ENCODE measurements at places on chromosomes 7 and 10.

- DNase-seq = no peak
Measured at GRCh38 chr7:107838816-107839565, 36.0 kb upstream of the SLC26A3 start.

GRCh38 chr7:33788531-33788930 is 116.8 kb upstream of the BMPER start:
- no peak for DNase-seq

DNA sequence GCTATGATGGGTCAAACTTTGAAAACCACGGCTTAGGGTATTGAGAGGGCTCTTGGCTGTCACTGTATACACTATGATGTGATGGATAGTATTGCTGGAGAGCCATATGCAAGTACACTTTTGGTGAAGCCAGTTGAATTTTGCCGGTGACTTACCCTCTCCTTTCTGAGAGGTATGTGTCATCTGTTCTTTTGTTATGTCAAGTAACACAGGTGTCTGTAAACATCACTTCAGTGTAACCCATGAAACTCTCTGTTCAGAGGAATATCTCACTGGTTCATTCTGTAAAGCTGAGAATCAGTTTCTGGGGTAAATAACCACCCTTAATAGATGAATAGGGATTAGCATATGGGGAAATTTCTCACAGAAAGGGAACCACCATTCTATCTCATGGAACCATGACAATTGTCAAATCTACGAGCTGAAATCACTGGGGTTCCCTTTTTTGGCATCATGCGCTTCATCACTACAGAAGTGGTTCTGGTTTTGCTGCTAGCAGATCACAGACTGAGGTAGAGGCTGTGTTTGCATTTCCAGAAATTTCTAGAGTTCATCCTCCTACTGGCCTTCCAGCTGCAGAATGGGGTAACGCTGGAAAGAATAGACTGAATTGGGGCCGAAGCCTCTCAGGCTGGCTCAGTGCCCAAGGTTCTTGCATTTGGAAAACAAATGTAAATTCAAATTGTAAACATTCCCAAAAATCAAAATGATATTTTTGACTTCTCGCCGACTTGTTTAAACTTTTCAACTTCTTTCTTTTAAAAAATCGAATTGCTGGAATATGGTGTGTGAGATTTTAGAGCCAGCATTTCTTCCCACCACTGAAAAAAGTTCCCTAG is 83.3 kb upstream of the CREB5 start:
- DNase-seq = peak; percentile 75

DNA sequence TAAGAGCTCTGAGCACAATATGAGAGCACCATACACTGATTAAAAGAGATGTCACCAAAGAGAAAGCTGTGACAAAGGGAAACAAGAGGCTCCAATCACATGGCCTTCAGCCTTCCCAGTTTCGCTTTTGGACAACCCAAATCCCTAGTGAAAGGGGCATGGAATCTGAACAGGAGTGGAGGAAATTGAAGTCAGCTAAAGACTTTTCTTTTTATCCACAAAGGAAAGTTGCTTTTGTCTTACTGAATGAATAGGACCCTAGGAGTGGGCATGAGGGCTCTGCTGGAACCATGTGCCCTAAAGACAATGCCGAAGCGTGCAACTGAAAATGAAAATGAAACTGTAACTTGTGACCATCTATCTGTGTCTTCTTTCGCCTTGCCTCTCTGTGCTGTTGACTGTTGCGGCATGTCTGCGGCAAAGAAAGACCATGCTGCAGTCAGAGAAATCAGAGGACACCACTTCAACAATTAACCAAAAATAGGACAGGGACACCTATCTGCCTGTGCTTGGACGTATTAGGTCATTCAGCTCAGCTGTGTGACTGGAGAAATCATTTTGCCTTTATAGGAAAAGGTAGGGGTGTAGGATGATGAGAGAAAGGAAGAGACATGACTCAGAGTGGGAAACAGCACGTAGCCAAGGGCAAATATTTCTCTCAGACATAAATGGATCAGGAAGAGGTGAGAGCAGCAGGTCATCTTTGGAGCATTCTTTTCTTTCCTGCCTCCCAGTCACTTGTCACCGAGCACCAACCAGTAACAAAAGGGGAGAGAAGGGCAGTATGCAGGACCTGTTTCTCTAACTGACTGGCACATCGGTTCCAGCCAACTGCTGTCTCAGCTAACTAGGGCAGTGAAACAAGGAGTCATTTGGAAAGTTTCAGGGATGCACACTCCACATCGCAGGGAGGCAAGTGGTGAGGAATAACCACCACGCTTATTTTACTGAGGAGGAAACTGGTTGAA is 12.3 kb downstream of the CAV2 start:
- DNase-seq = peak; percentile 52

- DNase-seq = peak; percentile 96
Measured at GRCh38 chr7:1368682-1369571, 90.3 kb downstream of the MICALL2 start.

- DNase-seq = no peak
Measured at GRCh38 chr10:113908236-113908635, 53.8 kb downstream of the NHLRC2 start.

DNA sequence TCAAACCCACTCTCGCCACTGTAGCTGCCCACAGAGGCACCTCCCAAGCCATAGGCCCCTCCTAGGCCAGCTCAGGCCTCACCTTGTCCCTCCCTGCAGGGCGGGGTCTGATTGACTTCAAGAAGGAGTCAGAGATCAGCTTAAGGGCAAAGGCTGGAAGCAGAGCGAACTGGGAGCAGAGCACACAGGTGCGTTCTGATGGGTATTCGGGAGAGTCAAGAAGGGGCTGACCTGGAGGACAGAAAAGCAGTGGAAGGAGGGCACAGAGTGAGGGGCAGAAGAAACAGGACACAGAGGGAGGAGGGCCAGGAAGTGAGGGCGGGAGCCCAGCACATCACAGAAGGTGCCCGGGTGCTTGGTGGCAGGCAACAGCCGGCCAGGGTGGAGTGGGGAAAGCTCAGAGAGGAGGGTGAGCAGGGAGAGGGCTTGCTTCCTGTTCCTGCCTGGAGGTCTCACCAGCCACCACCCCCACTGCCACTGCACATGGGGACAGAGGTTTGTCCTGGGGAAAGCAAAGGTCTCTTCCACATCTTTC is at the start of gene AOC1:
AOC1 (plus strand) TSS at position 147 of the 535 bp plus-strand sequence. CDS start 3,954 bp downstream, outside the sequence.
- DNase-seq = peak; percentile 54

DNA sequence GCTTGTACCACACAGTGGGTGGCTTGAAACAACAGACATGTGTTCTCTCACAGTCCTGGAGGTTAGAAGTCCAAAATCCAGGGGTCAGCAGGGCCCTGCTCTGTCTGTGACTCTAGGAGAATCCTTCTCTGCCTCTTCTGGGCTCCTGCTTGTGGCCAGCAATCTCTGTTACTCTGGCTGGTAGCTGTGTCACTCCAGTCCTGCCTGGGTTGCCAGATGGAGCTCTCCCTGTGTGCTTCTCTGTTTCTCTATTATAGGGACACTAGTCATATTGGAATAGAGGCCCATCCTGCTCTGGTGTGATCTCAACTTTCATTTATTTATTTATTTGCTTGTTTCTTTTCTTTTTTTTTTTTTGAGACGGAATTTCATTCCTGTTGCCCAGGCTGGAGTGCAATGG is 276.6 kb upstream of the GALNT17 start:
- DNase-seq = no peak

DNA sequence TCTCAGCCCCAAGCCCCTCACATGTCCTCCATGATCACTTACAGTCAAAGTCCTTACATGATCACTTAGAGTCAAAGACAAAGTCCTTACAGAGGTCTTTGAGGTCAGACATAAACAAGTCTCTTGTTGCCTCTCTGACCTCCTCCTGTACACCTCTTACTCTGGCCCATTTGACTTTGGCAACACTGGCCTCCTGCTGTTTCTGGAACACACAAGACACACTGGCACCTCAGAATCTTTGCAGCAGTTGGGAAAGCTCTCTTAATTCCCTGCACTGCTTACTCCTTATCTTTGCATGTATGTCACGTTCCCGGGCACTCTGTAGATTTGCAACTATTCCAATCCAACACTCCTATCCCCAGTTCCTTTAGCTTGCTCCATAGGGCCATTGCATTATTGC is 102.3 kb downstream of the NSUN6 start:
- no peak for DNase-seq

DNA sequence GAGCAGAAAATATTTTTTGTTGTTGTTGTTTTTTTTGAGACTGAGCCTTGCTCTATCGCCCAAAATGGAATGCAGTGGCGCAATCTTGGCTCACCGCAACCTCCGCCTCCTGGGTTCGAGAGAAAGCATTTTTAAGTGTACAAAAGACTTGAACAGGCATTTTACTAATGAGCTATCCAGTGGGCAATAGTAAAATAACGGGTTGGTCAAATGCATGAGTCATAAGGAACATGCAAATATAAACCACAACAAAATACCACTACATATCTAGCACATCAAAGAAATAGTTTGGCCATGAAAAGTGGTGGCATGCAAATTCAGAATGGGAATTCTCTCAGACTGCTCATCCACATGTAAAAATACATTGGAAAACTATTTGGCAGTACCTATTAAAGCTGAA is 71.7 kb upstream of the TMEM106B start:
- DNase-seq = no peak

GRCh38 chr10:124672181-124672638 is 72.0 kb downstream of the FAM53B start:
- DNase-seq = no peak

DNA sequence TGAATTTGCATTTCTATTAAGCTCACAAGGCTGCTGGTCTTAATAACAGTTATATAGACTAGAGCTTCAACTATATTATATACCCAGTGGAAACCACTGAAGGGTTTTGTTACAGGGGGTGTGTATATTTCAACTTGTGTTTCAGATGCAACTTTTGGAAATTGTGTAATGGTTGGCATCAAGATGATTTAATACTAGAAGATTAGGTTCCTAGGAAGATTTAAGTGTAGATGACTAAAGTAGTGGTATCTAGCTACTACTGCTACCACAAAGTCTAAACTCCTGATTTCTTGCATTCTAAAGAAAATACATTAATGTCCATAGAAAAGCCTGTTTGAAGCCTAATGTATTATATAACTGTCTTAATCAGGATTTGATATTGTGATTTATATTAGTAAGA is 30.2 kb downstream of the AHR start:
- DNase-seq = no peak

GRCh38 chr10:113300617-113301016 is 252.2 kb upstream of the HABP2 start:
- no peak for DNase-seq

Measured in NCI-H69 (cell line).